Neuronal stem cell (in vitro differentiated cells): ENCODE measurements at places on chromosomes 5 and 9.

GRCh38 chr5:177426566-177427210 is at the start of gene GRK6:
Gene GRK6, plus strand, starts transcription at chr5:177426676. Its CDS starts 170 bp downstream, at chr5:177426846.
- DNase-seq = peak; percentile 24

DNA sequence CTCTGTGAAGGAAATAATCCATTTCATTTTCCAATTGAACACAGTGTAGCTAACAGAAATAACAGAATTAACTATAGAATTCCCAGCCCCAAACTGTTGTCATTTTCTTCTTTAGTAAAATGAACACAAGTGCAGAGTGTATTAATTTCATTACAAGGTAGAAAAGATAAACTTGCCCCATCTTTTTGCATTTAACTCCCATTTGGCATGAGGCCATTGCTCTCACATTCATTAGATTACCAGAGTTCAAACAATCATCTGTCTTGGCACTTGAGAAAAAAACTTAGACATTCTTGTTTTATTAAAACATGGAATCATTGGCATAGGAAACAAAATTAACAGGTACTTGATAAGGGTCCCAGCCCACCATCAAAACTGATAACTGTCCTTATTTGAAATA is 821.5 kb upstream of the C9orf72 start:
- DNase-seq = no peak

DNA sequence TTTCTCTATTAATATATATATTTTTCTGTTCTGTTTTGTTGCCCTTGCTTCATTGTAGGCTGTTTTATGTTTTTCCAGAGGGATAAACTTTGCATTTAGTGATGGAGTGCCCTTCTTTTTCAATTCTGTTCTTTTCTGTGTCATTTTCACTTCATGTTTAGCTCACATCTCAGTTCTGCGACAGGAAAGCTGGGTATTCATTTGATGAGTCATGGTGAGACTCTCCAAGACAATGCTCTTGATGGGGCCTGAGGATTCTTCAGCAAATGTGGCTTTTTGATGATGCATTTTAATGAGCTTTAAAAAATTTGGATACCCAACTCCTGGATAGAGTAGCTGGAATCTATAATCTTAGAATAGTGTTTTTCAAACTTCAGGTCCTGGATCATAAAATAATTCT is 56.5 kb upstream of the SPATA31D4 start:
- no peak for DNase-seq

DNA sequence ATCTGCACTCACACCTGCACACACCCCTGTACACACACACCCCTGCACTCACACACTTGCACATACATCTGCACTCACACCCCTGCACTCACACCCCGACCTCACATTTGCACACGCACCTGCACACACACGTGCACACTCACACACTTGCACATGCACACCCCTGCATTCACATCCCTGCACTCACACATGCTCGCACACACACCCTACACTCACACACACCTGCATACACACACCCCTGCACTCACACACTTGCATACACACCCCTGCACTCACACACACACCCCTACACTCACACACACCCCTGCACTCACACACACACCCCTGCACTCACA is 27.5 kb downstream of the GLT6D1 start:
- no peak for DNase-seq

GRCh38 chr9:114283551-114284111 is 39.3 kb upstream of the ORM1 start:
- no peak for DNase-seq

DNA sequence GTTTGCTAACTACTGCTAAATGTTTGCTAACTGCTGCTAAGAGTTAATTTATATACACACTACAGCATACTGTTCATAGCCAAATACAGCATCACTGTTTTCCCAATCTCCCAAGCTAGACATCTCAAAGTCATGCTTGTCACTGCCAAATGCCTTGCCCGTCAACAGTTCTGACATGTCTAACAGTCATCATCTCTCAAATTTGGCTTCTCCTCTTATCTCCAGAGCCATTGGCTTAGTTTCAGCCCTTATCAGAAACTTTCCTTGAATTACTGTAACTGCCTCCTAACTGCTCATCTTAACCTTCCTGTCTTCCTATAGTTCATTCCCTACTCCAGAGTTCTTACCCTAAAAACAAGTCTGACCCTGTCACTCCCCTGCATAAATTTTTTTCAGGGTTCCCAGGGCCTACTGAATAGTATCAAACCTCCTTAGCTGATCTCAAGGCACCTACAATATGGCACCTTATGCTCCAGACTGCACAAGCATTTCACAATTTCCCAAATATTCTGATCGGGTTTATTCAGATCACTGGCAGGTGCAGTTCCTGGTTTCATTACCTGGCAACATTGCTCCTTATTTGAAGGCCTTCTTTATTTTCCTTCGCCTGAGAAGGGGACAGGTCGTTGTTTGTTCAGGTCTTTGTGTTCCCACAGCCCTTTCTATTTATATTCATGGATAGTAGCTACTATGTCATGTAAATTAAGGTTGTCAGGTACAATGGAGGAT is 55.9 kb upstream of the ANKRD55 start:
- DNase-seq = no peak

GRCh38 chr9:114906922-114907571 is 23.3 kb downstream of the TNFSF8 start:
- DNase-seq = peak; percentile 51

- DNase-seq = no peak
These were observed 371.1 kb upstream of the GRAMD2B start for GRCh38 chr5:126052120-126052519.

DNA sequence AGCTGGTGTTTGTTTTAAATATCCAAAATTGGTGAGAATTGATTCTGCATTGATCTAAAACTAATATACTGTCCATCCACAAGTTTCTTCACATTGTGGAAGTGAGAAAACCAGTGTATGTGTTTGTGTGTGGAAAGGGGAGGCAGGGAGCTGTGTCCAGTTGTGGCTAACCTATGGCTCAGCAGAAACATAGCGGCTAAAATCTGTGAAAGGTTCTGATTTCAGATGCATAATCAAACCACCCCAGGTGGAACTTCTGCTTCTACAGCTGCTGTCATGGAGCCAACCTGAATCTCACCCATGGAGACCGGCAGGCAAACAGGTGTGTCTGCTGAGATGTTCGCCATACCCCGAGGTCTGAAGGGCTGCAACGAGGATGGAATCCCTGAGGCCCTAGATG is at the start of gene TAF11L14:
TSS of gene TAF11L14 (plus strand) at position 301 of the 400 bp plus-strand sequence.
- DNase-seq = no peak

DNA sequence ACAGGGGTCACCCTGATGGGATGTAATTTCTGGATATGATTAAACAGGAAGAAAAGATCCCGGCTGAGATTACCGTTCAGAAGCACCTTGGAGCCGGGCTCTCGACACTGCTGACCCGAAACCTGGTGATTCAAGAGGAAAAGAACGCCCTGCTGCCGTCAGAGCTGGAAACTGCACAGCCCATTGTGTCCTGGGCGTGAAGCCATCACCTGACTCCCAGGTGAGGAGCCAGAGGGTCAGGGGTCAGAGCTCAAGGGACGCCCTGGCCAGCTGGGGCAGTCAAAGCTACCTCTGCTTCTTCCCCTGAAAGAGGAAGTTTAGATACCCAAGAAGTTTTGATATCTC is 17.8 kb upstream of the SLC12A7 start:
- no peak for DNase-seq

DNA sequence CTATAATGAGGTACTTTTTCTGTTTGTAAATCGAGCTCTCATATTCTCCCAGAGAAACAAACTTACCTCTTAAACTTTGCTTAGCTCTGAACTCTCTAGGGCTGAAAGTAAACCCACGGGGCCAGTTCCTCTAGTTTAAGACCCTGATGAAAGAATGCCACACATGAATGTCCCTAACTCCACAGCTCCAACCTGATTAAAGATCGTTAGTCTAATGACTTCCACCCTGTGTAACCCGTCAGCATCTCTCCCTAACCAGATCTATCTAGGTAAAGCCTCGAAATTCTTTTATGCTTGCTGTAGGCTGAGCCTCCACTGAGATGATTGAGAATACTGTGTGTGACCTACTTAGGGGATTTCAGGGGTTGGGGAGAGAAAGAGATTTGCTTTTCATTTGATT is 27.0 kb downstream of the ADRA1B start:
- DNase-seq = no peak

- DNase-seq = no peak
These were observed 233.4 kb downstream of the DENND1A start for GRCh38 chr9:123696476-123696875.

DNA sequence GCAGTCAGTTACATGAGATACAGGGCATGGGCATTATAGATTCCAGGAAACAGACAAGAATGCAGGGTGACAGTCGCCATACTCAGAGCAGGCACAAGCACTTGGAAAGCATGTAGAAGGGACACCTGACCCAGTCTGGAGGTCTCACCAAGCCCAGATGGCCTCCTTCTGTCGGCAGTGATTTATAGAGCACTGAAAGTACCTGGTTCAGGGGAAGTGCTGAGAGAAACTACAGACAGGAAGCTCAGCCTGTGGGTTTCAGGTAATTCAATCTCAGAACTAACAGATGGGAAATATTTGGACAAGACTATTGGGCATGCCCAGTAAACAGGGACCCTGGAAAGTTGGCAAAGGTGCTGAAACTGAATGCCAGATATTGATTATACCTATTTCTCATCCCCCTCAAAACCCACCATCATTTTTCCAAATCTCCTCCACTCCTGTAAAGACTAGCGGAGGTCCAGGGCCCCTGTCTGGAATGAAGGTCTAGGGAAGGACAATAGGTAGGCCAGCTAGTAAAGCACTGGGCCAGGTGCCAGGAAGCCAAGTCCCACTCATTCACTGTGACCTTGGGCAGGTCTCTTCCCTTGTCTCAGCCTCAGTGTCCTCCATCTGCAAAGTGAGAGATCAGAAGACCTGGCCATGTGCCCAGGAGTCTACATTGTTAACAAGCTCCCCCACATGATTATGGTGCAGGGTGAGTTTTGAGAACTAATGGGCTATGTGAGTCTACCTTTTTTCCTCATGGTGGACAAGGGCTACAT is 26.9 kb downstream of the KLHL3 start:
- no peak for DNase-seq

DNA sequence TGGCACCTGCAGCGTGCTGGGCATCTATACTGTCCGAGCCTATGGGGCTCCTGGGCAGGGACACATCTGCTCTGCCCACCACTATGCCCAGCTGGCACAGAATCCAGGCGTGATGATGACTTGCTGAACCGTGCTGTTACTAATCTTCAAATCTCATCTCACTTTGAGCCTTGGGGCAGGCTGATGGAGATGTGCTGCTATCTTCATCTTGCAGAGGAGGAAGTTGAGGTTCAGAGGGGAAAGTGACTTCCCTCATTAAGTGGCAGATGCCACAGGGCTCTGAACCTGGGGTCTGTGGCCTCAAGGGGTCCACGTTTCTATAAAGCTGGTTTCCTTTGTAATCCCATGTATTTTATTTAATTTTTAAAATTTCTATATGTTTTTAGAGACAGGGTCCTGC is 4.7 kb downstream of the SLC2A6 start:
- DNase-seq = no peak

GRCh38 chr5:68749077-68749476 is 344.7 kb upstream of the SLC30A5 start:
- DNase-seq = no peak

DNA sequence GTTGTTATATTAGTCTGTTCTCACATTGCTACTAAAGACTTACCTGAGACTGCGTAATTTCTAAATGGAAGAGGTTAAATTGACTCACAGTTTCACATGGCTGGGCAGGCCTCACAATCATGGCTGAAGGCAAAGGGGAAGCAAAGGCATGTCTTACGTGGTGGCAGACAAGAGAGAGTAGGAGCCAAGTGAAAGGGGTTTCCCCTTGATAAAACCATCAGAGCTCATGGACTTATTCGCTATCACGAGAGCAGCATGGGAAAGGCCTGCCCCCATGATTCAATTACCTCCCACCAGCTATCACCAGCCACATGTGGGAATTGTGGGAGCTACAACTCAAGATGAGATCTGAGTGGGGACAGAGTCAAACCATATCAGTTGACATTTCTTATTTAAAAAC is 374.5 kb upstream of the RORB start:
- no peak for DNase-seq
